Stromal cell of bone marrow (primary cell): ENCODE measurements at places on chromosomes 1 and 21.
A peak's percentile ranks its signal among the peaks of the same experiment; 100 is the strongest.

GRCh38 chr21:44846485-44847260 lies 26.8 kb downstream of the PTTG1IP start:
- no peak for DNase-seq

- DNase-seq, result no peak
Observed at GRCh38 chr1:109832945-109833344, 69.2 kb upstream of the EPS8L3 start.

GRCh38 chr1:198018529-198018928 lies 101.4 kb downstream of the LHX9 start:
- peak; percentile 85 for DNase-seq

DNA sequence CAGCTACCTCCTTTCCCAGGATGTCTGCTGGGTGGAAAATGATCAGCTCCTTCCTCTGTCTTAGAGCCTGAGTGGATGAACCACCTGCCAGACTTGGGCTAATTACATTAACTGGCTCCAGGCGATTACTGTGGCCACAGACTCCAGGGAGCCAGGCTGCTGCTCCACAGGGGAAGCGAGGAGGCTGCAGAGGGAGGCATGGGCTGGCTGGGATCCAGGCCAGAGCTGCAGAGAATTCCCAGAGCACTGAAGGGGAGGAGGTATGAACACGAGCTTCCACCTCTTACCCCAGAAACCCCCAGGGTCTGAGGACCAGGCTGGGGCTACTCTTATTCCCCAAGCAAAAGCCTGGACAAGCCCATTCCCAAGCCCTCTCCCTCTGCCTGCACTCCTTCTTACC lies 136.0 kb upstream of the KLHDC7A start:
- no peak for DNase-seq

DNA sequence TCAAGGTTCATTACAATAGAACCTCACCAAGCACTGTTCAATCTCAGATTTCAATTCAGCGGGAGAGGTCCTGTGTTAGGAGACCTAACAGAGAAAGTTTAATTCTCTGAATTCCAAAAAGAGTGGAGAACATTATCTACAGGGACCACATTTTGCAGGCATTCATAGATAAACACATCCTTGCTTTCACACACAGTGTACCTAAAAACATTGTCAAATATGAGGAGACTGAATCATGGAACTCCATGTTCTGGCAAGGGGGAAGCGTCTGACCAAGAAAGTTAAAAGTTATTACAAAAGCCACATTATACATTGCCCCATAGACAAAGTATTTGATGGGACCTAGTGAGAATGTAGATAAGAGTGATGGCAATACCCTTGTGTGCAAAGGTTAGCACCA lies 21.1 kb upstream of the PPP1R15B start:
- DNase-seq, result no peak

GRCh38 chr1:27343639-27344025 lies 1.8 kb downstream of the SYTL1 start:
- no peak for DNase-seq

GRCh38 chr1:94776474-94776873 lies 43.7 kb upstream of the SLC44A3 start:
- no peak for DNase-seq

DNA sequence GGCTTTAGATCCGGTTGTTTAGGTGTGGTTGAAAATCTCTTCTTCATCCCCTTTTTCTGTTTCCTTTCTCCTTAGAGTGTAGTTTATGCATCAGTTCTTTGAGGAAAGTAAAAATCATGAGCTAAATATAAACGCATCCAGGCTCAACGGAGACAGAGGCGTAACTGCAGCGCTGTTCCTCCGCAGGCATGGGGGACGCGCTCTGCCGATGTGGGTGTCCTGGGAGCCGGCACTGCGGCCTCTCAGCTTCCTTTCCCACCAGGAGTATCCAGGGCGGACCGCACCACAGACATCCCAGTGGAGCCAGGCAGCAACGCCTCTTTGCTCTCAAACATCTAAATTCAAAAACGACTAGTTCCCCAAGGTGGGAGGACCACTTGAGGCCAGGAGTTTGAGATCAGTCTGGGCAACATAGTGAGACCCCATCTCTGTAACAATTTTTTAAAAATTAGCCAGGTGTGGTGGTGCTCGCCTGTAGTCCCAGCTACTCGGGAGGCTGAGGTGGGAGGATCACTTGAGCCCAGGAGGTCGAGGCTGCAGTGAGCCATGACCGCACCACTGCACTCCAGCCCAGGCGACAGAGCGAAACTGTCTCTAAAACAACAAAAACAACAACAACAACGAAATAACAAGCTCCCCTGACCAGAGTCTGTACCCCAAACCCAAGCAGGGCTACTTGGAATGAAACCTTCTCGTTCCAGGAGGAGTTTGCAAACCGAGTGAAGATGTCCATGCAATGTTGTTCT lies 16.4 kb downstream of the SLC45A1 start:
- DNase-seq, result no peak

DNA sequence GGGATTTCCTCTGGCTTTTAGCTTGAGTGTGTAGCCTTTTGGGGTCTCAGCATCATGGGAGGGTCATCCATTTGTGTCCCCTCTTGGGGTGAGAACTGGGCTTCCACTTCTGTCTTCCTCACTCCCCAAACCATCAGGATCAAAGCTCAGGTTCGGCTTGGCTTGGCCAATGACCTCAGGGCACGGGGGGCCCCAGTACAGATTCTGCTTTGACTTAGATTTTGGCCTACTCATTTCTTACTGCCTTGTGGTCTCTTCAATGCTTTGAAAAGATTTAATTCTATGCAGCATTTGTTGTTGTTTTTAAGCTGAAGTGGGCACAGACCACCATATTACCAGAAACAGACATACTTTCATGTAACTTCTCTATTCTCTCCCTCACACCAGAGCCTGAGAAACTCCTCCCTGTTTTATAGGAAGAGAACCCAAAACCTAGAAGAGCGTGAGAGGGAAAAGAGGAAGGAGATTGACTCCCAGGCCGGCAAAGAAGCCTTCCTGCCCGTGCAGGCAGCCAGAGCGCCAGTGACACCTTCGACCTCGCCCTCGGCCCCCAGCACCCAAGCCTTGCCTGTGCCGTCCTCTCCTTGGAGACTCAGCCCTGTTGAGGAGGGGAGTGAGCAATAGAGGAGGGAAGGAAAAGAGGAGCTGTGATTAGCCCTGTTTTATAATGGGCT lies 1.9 kb upstream of the S100A3 start:
- DNase-seq, result no peak

- no peak for DNase-seq
Observed at GRCh38 chr1:109889094-109889493, 21.6 kb upstream of the CSF1 start.

DNA sequence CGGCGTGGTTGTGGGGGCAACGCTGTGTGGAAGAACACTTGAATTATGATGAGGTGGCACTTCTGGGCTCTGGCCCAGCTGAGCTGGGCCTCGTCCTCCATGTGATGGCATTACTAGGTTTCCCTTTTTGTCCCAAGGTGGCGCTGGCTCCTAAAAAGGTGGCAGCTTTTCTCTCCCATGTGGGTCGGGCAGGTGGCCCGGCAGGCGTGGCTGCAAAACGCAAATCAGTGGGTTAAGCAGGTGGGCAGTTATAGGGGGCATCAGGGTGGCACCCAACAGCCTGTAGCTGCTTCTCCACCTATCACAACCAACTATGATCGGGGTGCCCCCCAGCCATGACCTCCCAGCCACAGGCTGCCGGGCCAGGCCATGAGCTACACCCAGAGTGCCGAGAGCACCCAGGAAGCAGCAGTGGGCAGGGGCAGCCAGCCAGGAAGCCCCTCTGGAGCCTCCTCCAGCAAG lies 59.6 kb downstream of the KCNAB2 start:
- no peak for DNase-seq

DNA sequence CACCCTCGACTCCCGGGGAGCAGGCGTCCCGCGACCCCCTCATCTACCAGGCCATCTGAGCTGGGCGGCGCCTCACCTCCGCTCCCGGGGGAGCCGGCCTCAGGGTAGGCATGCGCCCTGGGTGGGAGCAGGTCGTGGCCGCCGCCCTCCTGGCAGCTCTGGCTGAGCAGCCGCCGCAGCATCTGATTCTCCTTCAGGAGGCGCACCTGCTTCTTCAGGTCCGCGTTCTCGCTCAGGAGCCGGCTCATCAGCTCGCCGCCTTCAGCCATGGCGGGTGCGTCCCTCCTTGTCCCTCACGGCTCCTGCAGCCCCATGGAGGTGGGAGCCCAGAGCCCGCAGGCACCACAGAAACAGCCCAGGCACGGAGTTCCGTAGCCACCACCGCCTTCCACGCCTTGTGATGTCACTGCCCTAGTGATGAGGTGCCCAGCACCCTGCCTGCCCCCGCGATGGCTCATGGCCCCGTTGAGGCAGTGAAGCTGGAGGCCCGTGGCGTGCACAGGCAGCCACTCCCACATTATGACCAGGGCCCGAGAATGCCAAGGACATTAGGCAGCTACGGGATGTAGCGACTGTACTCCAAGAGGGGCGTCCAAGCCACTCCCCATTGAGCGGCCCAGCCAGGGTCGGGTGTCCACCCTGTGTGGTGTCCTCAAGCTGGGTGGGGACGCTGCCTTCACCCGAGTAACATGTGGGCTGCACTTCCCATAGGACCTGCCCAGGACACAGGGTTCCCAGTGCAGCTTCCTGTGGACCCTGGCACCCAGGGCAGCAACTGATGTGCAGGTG lies 1.5 kb downstream of the SPATC1L start:
- no peak for DNase-seq

DNA sequence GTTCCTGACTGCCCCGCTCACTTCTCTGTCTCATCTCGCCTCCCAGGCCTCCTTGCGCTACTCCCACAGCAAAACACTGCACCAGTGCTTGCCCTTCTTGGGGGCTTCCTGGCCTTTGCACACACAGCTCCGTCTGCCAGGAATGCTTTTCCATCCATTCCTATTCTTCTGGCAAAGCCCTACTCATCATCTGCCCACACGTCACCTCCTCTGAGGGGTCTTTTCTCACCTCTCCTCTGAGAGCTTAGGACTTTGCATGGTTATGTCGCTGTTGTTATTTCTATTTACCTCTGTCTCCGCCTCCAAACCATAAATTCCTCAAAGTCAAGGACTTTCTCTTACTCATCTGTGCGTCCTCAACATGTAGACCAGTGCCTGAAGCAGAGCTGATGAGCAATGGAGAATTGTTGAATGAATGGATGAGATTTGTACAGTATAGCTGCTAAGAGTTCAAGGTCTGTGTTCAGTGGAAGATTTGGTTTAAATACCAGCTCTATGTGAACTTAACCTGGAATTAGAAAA lies 26.4 kb upstream of the BTG2 start:
- no peak for DNase-seq

GRCh38 chr1:115671176-115671934 lies 29.6 kb downstream of the VANGL1 start:
- no peak for DNase-seq

DNA sequence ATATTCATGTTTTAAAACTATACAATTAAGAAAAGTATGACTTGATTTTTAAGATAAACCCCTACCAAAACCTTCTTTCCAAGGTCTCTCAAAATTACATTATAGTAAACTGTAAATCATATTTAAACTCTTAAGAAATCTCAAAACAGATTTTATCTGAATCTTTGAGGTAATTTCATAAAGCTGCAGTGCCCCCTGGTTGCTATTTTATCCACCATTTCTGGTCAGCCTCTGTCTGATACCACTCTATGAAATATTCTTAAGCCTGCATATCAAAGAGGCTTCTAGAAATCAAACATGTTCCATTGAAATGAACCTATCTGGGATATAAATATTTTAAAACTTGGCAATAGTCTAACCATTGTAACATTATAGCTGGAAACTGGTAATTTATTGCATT lies 317.3 kb downstream of the COL11A1 start:
- DNase-seq, result no peak

GRCh38 chr1:205849619-205850355 lies at the start of gene PM20D1:
Gene PM20D1, minus strand, starts transcription at chr1:205850132. Its CDS starts 60 bp downstream, at chr1:205850072.
- peak; percentile 72 for DNase-seq

- no peak for DNase-seq
Observed at GRCh38 chr1:110714374-110714995, 39.7 kb upstream of the KCNA3 start.

DNA sequence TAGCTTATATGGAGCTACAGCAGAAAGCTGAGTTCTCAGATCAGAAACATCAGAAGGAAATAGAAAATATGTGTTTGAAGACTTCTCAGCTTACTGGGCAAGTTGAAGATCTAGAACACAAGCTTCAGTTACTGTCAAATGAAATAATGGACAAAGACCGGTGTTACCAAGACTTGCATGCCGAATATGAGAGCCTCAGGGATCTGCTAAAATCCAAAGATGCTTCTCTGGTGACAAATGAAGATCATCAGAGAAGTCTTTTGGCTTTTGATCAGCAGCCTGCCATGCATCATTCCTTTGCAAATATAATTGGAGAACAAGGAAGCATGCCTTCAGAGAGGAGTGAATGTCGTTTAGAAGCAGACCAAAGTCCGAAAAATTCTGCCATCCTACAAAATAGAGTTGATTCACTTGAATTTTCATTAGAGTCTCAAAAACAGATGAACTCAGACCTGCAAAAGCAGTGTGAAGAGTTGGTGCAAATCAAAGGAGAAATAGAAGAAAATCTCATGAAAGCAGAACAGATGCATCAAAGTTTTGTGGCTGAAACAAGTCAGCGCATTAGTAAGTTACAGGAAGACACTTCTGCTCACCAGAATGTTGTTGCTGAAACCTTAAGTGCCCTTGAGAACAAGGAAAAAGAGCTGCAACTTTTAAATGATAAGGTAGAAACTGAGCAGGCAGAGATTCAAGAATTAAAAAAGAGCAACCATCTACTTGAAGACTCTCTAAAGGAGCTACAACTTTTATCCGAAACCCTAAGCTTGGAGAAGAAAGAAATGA lies 37.6 kb downstream of the CENPF start:
- DNase-seq, result no peak

- no peak for DNase-seq
Observed at GRCh38 chr1:9345471-9345870, 52.8 kb downstream of the SPSB1 start.

DNA sequence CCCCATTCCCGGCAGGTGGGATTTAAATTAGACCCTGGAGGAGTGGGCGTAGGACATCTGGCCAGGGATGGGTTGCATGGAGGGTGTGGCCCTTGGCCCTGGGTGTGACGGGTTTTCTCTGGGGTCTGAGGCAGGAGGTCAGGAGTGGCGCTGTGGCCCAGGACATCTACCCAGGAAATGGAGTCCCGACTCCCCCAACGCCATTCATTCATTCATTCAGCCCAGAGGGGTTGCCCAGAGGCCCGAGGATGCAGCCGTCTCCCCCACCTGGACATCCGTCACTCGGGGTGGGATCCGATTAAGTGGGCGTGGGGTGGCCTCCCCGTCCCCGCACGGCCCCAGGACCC lies 663 bp downstream of the ATP13A2 start:
- no peak for DNase-seq

DNA sequence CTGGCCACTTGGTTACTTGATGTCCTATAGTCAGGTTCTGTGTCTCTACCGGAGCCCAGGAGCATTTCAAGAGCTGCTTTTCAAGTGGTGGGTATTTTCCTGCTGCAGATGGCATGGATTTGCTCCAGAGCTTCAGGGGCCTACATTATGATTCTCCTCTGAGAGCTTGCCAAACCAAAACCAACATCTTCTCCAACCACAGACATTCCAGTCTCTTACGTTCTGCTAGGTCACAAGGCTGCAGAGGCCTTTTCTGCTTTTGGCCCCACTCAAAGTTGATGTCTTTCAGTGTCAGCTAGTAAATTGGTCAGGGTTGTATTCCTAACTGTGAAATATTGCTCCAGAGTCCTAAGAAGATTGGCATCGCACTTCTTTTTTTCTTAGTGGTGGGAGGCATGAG lies 14.7 kb upstream of the AQP10 start:
- DNase-seq, result peak; percentile 40
